ENCODE measurements at places on chromosomes 5 and 9.
A peak's percentile ranks its signal among the peaks of the same experiment; 100 is the strongest.

DNA sequence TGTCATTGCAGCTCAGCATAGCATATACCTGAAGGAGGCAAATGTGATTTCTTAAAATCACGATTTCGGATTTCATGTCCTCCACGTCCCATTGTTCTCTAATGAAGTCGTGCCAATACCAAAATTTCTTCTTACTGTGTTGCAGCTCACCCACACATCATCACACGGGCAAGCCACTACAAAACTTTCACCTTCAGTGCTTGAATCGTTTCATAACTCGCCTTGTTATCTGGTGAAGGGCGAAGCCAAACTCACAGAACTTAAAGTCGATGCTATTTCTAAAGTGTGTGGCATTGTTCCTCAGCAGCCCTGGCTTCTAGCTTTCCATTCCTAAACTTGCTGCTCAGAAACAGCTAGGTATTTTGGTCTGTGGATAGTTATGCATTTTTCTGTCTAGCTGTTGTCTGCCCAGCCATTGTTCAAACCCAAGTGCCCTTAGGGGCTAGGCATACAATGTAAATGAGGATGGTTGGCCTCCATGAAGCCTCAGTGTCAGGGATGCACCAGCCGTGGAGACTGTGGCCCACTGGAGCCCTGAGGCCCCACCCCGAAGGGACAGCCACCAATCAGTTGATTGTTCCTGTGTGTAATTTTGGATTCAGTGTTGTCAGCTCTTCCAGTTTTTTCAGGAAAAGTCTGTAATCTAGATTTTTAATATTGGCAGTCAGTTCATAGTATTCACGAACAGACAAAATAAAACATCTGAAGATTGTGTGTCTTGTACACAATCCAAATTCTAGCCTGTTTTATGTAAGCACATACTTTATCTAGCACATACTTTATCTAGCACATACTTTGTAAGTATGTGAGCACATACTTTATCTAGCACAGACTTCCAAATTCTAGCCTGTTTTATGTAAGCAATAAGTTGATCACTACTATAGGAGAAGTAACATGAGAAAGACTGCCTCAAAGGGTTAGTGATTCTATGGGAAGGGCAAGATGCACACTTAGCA is 112.8 kb downstream of the DAPK1 start:
- DNase-seq = no peak

GRCh38 chr9:92064711-92065110 is 50.5 kb downstream of the SPTLC1 start:
- no peak for DNase-seq

DNA sequence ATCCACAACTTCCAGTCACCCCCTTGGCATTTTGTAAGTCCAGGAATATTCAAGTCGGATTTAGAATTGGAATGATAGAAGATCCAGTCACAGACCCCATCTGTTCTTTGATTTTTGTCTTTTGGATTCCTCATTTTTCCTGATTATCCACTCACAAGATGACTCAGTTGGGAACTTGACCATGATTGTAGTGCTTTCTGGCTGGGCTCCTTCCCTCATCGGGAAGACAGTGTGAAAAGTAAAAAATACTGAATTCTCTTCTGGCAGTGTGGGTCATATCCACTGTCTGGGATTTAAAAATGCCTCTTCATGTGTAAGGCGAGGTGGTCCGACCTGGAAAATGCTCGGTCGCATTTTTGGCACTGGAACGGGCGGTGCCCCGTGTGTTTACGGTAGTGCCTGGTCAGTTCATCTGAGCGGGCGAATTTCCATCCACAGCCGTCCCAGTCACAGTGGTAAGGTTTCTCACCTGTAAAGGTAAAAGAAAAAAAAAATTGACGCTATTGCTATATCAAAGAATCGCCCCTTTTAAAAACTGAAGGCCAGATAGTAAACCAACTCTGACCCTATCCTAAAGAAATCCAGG is 4.0 kb downstream of the KLF4 start:
- no peak for DNase-seq

- peak; percentile 27 for DNase-seq
Measured at GRCh38 chr5:87268126-87268969, 665 bp downstream of the RASA1 start.

DNA sequence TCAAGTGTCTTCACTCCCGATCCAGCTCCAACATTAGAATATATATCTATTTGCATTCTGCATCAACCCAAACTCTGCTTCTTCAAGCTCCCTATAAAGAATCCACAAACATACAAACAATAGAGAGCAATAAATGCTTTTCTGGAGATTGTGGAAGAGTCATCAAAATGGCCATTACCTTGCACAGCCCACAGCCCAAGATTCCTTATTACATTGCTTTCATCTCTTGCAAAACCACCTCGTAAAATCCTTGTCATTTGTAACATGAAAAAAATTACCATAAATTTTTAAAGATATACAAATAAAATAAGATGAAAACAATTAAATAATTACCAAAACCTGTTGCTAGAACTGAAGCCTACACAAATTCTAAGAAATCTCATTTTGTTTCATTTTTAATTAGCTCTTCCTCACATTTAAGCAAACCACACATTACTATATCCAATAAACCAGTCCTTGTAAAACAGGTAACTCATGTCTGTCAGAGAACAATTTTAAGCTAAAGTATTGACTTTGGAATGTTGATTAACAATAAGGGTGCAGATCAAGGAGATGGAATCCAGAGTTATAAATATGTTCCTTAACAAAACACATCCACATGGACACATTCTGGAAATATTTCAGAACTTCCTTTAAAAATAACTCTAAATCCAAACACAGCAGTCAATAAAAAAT is 7.1 kb downstream of the SPINK9 start:
- DNase-seq = no peak

DNA sequence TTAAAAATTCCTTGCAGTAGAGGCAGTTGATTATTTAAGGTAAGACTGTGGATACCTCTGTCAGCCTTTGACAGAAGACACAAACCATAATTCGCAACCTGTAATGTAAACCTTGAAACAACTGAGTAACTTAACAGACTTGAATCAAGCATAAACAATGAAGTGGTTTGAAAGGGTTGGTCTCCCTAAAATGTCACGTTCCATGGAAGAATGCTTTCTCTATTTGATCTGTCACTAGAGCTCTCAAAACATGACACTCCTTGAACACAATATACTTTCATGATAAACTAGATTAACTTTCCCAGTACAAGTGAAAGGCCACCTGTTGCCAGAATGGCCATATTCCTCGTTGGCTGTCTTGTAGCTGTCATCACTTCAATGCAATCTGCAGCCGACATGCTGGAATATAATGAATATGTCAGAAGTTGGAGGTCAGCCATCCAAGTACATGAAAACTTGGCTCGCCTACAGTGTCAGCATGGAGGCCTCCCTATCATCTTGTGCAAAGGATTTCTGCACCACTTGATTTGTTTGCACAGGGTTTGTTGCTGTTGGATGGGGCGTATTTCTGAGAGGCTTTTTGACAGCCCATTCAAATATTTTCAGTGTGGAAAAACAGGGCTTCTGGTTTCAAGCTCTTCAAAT is 228.0 kb downstream of the TLE4 start:
- DNase-seq = no peak

DNA sequence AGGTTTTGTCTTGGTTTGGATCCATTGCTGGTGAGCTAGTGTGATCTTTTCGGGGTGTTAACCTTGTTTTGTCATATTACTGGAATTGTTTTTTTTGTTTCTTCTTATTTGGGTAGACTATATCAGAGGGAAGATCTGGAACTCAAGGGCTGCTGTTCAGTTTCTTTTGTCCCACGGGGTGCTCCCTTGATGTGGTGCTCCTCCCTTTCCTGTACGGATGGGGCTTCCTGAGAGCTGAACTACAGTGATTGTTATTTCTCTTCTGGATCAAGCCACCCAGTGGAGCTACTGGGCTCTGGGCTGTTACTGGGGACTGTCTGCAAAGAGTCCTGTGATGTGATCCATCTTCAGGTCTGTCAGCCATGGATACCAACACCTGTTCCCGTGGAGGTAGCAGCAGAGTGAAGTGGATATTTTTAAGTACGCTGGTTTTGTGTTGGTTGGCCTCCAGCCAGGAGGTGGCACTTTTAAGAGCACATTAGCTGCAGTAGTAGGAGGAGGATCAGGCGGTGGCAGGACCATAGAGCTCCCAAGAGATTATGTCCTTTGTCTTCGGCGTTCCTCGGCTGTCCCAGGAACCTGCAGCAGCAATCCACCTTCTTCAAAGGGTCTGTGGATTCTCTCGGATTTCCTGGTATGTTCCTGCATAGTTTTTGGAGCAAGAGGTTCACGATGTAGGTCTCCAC is 27.2 kb downstream of the SCAMP1 start:
- no peak for DNase-seq

Measured in activated CD8-positive, alpha-beta memory T cell treated with anti-CD3 and anti-CD28 coated beads for 1 hour (primary cell).